ENCODE measurements at places on chromosomes 1 and 21.

DNA sequence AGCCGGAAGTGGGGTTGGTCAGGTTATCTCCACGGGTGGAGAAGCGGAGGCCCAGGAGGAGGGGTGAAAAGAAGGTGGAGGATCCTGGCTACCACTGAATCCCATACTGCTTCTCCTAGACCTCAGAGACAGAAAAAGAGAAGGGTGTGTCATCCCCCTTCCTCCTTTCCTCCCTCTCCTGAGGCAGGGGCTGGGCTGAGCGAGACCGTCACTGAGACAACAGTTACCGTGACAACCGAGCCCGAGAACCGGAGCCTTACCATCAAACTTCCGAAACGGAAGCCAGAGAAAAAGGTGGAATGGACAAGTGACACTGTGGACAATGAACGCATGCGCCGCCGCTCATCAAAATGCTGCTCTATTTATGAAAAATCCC, 42.1 kb upstream of the NBPF3 start:
- no peak for DNase-seq

GRCh38 chr1:182995894-182996293, 27.3 kb upstream of the LAMC1 start:
- no peak for DNase-seq

GRCh38 chr1:212630158-212630900, 21.8 kb downstream of the ATF3 start:
- DNase-seq: no peak

GRCh38 chr1:225866061-225866837, 15.9 kb downstream of the TMEM63A start:
- DNase-seq: no peak

- DNase-seq: no peak
Observed at GRCh38 chr1:28560886-28561285, 8.0 kb downstream of the TRNAU1AP start.

DNA sequence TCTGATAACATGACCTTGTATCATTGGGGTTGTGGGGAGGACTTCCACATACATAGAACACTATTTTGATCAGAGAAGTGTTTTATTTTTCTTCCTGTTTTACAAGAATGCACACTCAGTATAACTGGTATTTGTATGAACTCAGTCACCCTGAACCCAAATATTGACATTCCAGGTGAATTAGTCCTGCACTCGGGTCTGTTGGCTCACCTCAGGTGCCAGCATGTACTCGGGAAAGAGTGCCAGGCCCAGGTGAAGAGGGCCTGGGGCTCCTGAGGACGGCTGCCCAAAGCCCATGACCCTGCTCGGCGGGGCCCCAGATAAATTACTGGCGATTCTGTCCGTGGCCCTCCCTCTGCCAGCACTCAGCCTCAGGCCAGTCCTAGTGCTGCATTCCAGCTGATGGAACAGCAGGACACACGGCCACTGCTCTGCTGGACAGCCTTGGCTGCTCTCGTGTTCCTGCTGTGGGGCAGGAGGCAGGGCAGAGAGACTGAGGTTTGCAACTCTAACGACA, 75.4 kb upstream of the TMPRSS2 start:
- no peak for DNase-seq

- DNase-seq: no peak
Observed at GRCh38 chr1:217275655-217276398, 355.1 kb downstream of the GPATCH2 start.

DNA sequence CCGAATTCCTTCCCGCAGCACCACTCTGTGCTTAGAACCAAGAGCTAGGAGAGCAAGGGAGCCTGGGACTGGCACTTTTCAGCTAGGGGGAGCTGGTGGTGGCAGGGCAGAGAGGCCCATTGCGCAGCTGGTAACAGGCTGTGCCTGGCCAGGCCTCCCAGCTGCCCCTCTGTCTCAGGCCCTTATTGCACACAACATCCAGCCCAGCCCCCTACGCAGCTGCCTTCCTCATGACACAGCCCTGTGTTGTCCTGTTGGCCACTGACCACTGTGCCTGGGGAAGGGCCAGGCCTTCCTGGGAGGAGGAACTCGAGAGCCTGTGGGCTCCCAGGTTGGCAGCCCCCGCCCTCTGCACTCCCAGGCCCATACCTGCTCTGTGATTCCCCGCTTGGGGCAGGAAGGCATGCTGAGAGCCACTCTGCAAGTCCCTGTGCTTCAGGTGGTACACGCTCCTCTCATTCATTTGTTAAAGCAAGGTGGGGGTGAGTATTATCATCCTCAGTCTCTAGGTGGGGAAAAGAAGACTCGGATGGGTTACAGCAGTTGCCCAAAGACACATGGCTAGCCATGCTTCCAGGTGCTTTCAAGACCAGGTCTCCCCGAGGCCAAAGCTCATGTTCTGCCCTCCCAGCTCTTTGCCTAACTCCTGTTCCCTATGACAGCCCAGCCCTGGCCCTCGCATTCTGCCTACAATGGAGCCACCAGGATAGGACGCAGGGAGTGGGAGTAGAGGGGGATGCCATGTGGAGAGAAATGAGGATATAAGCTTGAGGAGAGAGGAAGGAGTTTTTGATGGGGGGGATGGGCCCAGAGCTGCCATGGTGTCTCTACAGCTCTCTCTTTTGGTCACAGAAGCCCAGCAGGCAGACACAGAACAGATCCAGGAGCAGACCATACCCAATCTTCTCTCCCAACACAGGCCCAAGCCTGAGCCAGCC, 81.8 kb downstream of the TMEM53 start:
- no peak for DNase-seq

DNA sequence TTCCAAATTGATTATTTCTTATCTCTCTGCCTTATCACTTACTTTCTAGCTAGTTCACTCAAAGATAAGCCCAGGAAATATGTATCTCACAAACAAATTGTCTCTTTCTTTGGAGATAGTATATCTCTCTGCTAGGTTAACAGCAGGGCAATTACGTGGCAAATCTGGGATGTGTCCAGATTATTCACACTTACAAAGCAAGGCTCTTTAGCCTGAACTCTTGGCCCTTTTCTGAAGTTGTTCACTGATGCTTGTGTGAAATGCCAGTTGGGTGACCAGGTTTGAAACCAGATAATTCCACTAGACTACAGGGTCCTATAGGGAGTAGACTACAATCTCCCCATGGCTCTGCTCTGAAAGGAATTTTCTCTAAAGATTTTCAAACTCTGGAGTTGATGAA, 30.8 kb upstream of the FAM78B start:
- DNase-seq: no peak

DNA sequence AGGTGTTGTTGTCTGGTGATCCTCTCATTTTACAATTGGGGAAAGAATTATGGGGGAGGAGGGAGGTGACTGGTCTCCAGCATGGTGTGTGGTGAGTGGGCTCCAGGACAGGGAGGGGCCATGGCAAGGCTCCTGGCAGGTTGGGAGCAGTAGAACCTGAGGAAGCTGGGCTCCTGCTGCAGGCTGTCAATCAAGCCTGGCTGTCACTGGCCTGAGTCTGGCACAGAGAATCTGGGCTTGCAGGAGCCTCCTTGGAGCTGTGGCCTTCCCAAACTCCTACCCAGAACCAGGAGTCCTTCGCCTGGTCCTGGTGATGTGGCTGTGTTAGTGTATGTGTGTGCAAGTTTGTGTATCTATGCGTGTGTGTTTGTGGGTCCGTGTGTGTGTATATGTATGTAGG, 131.9 kb upstream of the CSF3R start:
- DNase-seq: no peak

GRCh38 chr1:87853576-87854351, 525.1 kb downstream of the LMO4 start:
- no peak for DNase-seq

DNA sequence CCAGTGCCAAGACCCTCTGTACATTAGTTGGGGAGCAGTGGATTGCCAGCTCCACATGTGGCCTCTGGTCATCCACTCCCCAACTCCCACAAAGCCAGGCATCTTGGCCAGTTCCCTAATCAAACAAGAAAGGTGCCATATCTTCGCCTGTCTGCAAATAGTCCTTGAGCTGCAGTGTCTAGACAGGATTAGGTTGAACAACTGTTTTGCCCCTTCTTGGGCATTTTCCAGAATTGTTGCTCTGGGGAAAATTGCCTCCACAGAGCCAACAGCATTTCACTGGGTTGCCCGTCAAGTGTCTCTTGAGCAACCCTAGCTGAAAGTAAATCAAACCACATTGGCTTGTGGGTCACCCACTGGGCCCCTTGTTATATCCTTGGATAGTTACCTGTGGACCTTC, 109.3 kb downstream of the GDAP2 start:
- DNase-seq: no peak

DNA sequence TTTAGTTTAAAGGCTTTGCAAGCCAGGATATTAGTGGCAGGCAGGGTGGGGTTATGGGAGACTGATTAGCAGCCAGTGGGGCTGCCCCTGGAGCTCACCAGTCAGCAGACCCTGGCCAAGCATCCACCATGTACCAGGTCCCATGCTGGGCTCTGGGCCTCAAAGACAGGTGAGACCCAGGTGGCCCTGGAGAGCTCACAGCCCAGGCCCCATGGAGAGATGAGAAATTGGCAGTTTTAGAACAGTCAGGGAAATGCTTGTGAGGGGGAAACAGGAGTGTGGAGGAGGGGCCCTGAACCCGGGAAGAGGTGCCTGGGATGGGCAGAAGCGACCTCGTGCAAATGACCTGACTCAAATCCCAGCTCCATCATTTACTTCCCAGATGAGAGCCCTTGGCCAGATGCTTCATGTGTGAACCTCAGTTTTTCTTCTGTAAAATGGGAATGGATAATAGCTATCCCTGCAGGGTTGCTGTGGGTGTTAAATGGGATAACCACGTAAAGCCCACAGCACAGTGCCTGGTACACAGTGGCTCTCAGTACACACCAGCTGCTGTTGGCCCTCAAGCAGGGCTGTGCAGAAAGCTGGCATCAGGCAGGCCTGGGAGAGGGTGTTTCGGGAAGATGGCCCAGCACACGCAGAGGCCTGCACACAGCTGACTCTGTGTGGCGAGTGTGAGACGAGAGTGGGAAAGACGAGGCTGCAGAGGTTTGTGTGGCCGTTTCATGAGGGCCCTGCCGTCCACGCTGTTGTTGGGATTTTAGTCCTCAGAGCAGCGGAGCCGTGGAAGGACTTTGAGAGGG, 518.5 kb downstream of the PTPRU start:
- DNase-seq: no peak

GRCh38 chr21:14523234-14523633, 22.9 kb downstream of the SAMSN1 start:
- DNase-seq: no peak

GRCh38 chr1:33359931-33360330, 39.0 kb upstream of the A3GALT2 start:
- DNase-seq: no peak

- DNase-seq: no peak
Observed at GRCh38 chr21:44759628-44760285, 41.9 kb downstream of the UBE2G2 start.

GRCh38 chr1:204358605-204359004, 1.1 kb downstream of the PLEKHA6 start:
- no peak for DNase-seq

DNA sequence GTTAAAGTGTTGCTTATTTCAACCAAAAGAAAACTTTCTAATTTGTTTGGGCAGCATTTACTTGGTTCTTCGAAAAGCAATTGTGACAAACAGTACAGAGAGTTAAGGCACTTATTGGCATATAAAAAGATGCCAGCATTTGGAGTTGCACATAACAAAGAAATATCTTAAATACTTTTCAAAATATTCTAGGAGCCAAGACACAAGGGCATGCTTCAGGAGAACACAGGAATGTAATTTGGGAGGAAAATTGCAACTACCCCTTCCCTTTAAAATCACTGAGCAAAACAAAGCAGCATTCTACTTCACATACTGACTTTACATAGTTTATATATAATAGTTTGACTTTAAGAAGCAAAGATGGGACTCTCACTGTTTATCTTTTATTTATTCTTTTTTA, 4.6 kb upstream of the TIE1 start:
- no peak for DNase-seq

GRCh38 chr1:83508485-83509151, 490.3 kb downstream of the TTLL7 start:
- no peak for DNase-seq

- no peak for DNase-seq
Observed at GRCh38 chr1:65765631-65766030, 27.1 kb upstream of the PDE4B start.

DNA sequence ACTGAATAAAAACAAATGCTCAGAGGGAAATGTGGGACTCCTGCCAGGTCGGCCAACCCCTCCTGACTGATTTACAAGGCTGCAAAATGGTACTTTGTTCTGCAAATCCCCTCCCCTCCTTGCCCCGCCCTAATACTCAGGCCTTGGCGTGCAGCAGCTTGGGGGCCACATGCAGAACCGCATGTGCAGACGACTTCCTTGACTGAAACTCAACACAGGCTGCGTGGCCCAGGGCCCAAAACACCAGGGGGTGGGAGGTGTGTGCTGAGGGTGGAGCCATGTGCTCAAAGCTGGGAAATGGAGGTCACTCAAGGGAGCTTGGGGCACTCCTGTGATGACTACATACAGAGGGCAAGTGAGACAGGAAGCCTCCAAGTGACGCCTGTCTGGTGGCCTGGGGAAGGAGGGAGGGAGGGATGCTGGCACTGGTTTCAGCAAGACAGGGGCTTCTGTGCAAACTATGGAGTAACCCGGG, 87.2 kb downstream of the MRPL37 start:
- DNase-seq: no peak

- DNase-seq: no peak
Observed at GRCh38 chr1:87852410-87853161, 523.9 kb downstream of the LMO4 start.

DNA sequence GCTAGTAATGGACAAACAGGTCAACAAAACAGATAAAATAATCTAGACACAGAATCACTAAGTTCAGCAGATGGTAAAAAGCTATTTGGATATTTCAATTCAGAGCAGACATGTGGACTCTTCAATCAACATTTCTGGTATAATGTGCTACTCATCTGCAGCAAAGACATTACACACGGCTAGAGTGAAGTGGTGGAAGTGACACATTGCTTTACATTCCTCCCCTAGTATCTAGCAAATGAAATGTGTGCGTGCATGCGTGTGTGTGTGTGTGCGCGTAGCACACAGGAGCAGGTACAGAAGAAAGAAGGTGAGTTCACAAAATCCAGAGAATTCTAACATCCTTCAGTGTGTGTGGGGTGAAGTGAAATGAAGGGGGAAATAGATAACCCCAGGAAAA, 8.3 kb downstream of the AHCTF1 start:
- no peak for DNase-seq

- no peak for DNase-seq
Observed at GRCh38 chr1:6370006-6370405, 23.6 kb downstream of the ACOT7 start.

- DNase-seq: no peak
Observed at GRCh38 chr21:42291751-42292562, 23.3 kb downstream of the TFF3 start.

GRCh38 chr1:91224878-91225277, 179.8 kb downstream of the HFM1 start:
- no peak for DNase-seq

GRCh38 chr1:166127003-166127402, 39.8 kb downstream of the FAM78B start:
- no peak for DNase-seq

- no peak for DNase-seq
Observed at GRCh38 chr1:234861024-234861620, 251.1 kb upstream of the IRF2BP2 start.

GRCh38 chr1:70140894-70141293, 64.5 kb downstream of the LRRC40 start:
- DNase-seq: no peak

Measured in NCI-H1048 (cell line).